Muscle of leg (tissue), 16 donors: ENCODE measurements at places on chromosomes 5 and 9.

DNA sequence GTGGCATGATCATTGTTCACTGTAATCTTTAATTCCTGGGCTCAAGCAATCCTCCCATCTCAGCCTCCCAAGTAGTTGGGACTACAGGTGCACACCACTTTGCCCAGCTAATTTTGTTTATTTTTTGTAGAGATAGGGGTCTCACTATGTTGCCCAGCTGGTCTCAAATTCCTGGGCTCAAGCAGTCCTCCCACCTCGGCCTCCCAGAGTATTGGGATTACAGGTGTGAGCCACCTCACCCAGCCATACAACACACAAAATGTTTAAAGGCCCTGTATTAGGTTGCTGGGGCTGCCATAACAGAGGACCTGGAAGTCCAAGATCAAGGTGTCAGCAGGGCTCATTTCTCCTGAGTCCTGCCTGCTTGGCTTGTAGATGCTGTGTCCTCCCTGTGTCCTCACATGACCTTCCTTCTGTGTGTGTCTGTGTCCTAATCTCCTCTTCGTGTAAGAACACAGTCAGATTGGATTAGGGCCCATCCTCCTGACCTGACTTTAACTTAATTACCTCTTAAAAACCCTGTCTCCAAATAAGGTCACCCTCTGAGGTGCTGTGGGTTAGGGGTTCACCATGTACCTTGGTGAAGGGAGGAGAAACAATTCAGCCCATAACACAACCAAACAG, 5.4 kb downstream of the UBE2QL1 start:
- no peak for DNase-seq

- no peak for DNase-seq
Observed at GRCh38 chr5:95417971-95418370, 26.8 kb downstream of the FAM81B start.

GRCh38 chr5:166341740-166342337, 1949.6 kb upstream of the WWC1 start:
- DNase-seq: no peak

GRCh38 chr5:132388244-132389050, 18.9 kb downstream of the SLC22A5 start:
- DNase-seq: peak; percentile 87

- no peak for DNase-seq
Observed at GRCh38 chr5:113194591-113194990, 218.0 kb downstream of the DCP2 start.

DNA sequence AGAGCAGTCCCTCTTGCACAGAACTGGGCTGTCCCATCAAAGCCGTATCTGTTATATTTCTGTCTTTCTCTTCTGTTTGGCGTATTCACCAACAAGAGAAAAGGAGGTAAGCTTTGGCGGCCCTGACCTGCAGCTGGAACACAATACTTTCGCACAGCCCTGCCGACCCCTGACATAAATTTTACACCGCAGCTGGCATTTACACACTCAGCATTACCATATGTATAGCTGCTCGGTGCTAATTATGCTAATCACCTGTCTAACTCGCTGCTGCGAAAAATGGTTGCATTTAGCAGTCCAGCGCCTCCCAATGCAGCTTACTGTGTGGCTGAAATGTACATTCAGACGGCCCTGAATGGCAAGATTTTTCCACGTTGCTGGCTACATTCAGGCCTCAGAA, 20.8 kb downstream of the PTCH1 start:
- no peak for DNase-seq

DNA sequence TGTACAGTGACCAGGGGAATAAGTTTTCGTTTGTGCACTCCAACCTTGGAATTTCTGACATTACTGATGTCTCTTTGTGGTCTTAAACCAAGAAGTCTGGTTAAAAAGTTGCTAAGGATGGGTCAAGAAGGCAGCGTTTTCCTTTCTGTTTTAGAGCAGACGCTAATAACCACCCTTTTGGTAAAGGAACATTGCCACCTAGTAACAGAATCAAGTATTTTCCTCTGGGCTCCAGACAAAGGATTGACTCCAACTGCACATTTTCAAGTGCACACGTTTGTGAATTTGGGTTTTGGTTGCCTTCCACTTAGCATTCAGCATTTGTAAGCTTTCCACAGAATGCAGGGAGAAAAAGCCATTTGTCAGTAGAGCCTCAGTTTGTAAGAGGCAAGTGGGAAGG, 22.2 kb upstream of the CEP78 start:
- DNase-seq: peak; percentile 63

DNA sequence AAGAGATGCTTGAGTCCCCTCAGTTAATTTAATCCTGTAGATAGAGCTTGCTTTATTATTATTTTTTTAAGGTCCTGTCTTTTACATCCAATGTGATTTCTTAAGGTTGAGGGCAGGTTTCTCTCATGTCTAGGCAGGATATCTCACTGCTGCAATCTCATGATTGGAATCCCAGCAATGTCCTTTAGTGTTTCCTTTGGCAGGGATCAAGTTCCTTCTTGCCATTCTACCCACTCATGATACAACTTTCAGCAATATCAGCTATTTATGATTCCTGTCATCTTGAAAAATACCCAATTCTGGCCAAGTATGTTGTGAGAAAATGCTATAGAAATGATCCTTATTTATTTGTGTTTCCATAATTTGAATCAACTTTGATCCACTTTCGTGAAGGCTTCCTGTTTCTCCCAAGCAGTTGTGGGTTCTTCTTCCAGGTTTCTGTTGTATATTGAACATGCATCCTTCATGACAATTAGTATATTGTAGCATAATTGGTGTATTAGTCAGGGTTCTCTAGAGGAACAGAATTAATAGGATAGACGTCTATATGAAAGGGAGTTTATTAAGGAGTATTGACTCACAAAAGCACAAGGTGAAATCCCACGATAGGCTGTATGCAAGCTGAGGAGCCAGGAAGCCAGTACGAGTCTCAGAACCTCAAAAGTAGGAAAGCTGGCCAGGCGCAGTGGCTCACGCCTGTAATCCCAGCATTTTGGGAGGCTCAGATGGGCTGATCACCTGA, 18.4 kb upstream of the VPS13A start:
- no peak for DNase-seq

DNA sequence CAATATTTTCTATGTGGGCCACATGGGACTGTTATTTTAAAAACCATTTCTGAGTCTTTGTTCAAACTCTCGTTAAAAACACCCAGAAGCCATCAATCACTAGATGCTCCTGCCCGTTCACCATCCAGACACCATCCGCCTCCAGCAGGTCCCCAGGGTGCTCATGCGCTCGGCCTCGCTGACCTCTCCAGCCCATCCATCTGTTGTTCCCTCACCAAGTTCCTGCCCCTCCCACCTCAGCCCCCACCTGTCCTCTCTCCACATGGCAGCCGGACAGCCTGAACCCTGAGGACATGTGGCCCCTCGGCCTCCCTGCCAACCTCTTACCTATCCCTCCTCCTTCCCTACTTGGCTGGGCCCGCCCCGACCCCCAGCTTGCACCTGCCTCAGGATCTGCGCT, 31.6 kb downstream of the NSUN2 start:
- DNase-seq: no peak

DNA sequence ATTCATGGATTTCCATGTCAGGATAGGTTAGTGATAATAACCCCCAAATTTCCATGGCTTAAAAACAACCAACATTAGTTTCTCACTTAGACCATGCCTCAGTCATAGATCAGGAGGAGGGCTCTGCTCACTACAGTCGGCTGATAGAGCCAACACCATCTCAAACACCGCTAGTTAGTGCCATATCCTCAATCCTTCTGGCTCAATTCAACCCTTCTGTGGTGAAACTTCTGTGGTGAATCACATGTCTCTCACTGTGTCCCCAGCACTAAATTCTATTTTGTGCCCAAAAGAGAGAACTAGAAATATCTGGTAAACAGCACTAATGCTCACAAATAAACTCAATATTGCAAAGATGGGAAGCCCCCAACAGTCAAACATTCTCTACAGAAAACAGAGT, 21.1 kb downstream of the ECPAS start:
- DNase-seq: no peak

DNA sequence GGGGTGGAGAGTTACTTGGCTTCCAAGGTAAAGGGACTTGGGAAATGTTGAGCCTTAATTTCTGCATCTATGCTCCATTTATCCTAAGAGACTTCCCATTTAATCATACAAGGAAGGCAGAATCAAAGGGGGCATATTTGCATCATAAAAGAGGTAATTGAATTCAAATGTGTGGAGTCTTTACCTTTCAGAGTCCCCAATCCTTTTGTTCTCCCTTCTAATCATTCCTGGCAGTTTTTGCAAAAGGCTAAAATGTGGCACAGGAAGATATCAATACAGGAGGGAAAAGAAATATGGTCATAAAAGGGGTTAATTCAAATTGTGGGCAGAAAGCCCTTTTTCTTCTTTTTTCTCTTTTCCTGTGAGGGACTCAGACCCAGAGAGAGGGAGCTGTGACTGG, 69.5 kb downstream of the SFXN1 start:
- DNase-seq: no peak

DNA sequence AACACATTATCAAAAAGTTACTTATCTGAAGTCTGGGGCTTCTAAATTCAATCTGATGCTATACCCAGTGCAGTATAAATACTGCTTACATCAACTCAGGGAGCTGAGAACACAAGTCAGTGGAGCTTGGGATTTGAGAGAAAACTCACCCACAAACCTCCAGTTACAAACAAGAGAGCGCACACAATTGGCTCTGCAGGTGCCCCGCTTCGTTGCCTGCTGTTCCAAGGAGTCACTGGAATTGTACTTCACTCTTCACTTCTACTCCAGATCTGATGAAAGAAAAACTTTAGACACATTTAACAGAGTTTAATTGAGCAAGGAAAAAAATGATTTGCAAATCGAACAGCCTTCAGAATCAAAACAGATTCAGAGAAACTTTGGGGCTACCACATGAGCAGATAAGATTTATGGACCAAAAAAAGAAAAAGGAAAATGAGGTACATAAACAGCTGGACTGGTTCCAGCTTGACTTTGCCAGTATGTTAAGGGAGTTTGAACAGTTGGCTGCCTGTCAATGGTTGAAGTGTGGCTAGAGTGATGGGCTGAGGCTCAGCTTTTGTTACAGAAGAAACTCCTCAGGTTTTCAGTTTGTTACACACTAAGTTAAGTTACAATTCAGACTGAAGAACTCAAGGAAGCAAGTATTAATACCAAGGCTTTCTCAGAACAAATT, 156.6 kb downstream of the AOPEP start:
- DNase-seq: no peak

DNA sequence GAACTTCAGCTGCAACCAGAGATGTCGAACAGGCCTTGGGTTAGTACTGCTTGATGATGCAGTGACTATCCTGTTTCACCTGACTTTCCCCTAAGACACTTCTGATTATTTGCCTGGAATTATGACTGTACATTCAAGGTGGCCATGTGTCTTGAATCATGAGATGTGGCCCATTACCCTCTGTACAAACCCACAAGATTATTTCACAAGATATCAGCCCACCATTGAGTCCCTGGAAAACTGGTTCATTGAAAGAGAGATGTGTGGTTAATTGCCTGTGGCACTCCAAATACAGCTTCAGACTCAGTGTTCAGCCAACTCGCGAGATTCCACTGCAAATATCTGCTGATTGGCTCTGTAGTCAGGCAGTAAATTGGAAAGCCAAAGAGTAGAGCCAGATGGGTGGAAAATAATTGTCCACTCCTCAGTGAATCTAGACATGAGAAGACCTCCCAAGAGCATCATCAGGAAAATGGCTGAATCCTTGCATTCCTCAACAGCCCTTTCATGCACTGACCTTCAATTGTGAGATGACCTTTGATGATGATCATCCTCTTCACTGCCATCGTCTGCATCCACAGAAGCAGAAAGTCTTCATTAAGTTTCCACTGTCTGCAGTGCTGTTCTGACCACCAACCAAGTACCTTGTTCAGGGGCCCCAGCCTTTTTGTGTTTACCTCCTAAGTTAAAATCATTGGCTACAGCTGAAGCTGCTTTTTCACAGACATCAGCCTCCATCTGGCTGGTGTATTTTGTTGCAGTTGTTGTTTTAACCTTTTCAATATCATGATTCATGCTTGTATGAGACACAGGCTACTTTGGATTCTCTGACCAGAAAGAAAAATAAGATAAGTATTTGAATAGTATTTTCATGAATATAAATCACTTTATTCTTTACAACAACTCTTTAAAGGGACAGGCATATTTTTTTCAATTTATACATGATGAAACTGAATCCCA, 75.2 kb downstream of the ESM1 start:
- DNase-seq: no peak

DNA sequence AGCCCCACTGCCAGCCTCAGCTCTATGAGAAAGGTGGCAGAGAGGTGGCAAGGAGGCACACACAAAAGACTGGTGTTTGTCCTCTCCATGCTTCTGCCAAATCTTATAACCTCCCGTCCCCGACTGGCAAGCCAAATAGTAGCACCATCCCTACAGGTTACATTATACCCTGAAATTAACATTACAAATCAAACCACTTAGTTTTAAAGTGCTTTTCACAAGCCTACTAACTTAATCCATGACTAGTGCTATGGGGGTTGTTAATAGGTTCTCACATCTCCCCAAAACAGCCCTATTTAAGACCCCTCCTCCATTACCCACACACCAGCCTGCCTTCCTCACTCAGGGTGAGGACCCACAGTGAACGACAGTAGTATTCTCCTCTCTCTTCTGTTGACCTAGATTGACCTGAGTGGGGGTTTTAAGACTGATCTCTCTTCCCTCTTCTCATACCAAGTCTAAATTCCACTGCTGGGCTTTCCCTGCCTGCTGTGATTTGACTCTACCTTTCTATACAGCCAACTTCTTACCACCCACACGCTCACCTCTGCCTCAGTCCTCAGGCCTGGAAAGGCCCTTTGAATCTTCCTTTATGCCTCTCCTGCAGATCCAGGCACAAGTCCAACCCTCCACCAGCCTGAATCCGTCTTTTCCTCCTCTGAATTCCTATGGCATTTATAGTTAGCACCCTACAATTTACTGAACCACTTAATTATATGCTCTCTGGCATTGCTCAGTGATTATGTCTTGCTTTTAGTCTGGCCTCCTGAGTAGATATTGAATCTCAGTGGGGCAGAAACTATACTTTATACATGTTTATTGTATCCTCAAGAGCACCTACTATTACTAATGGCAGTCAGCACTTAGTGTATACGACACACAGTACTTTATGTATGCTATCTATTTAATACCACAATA, 116.1 kb downstream of the TMEM174 start:
- DNase-seq: no peak

- no peak for DNase-seq
Observed at GRCh38 chr9:112119225-112120029, 55.7 kb downstream of the SUSD1 start.
